Activated CD8-positive, alpha-beta T cell treated with anti-CD3 and anti-CD28 coated beads for 36 hours (primary cell): ENCODE measurements at places on chromosomes 6 and 20. TPM values are rescaled to one million over a fixed set of nuclear protein-coding genes. Genes with fewer than 3 reads are reported as not detected.
A peak's percentile ranks its signal among the peaks of the same experiment; 100 is the strongest.

DNA sequence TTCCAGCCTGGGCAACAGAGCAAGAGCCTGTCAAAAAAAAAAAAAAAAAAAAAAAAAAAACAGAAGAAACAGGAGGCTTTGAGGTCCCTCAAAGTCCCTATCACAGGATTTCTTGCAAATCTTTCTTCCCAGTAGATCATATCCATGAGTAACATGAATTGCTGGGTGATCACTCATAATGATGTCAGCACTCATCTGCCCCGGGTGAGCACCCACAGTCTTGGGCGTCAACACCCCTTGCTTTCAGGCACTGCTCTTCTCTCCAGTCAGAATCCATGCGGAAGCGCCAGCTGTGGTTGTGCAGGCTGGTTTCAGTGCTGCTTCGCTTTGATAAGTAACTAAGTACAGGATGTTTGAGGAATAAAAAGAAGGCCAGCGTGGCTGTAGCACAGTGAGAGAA, 40.2 kb upstream of the INSM1 start:
- DNase-seq: no peak

Gene ADGRF1
- total RNA-seq: not detected

- DNase-seq: no peak
Measured at GRCh38 chr6:159089443-159089842, 44.7 kb upstream of the TAGAP start.

DNA sequence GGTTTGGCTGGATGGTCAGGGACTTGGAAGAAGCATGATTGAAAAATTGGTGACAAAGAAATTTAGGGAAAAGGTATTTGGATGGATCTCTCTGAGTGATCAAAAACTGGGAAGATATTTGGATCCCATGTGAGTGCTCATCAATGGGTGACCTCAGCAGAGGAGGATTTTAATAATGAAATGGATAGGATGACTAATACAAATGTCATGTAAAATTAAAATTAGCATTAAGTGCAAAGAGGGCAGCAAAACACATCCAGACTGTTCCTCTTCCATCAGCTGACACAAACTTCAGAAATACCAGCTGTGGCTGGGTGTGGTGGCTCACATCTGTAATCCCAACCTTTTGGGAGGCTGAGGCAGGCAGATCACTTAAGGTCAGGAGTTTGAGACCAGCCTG, 151.7 kb downstream of the THBS2 start:
- DNase-seq: no peak

GRCh38 chr6:89792881-89793280, 26.7 kb downstream of the MDN1 start:
- peak; percentile 52 for DNase-seq

- DNase-seq: peak; percentile 81
Measured at GRCh38 chr6:116531675-116532570, 13.6 kb downstream of the TRAPPC3L start.

DNA sequence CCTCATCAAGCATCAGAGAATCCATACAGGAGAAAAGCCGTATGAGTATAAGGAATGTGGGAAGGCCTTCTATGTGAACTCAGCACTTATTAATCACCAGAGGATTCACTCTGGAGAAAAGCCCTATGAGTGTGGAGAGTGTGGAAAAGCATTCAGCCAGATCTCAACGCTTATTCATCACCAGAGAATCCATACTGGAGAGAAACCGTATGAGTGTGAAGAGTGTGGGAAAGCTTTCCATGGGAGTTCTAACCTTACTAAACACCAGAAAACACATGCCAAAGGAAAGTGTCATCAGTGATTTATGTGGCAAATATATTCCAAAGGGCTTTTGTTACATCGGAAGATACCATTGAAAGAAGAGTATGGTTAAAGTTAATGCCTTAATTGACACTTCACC, 25.4 kb downstream of the ZKSCAN8 start:
- DNase-seq: no peak

GRCh38 chr6:74731204-74731603, 474.6 kb downstream of the COL12A1 start:
- no peak for DNase-seq

DNA sequence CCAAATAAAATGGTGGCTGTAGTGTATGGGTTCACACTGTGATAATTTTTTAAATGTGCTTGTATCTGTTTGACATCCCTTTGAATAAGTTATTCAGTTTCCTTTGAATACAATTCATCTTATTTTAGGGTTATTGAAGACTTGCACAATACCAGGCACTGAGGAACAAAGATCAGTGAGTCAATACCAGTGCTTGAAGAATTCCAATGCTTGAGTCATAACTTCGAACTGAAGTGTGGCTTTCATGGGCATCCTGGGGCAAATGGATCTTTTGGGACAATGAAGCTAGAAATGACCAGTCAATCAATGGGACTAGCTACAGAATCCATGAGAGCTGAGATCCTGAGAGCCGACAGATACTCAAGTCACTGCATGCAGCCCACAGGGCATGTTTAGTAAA, 349.9 kb upstream of the FLRT3 start:
- DNase-seq: no peak

DNA sequence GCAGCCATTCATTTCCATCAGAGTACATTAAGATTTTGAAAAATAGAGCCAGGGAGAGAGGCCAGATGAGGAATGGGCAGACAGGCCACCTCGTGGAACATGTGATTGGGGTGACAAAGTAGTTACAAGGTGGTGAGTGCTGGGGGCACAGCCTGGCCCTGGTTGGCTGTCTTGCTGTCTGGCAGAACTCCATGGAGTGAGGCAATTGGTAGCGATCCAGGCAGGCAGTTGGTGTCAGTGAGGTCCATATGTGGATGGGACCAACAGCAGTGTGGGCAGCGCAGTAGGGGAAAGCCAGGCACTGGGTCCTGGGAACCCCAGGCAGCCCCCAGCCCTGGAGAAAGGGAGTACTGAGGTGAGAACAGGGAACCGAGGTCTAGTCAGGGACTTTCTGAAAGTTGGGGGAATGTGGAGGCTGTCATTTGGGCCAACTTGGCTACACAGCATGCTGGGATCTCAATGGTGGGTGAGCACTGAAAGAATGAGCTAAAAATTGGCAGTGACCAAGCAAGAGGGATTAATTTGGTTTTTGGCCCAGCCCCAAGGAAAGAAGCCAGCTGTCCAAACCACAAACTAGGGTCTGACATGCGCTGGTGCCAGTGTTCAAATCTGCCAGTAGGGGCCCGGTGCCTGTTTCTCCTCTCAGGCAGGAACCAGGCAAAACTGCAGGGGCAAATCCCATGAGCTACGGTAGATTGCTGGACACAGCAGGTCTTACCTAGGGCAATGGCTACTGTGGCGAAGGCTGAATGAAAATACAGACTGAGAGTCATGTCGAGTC, 61.4 kb upstream of the E2F3 start:
- DNase-seq: no peak

Gene PPP1R14C
- total RNA-seq: 0.86 TPM

GRCh38 chr6:166826264-166826663, 130.1 kb downstream of the RNASET2 start:
- DNase-seq: no peak

DNA sequence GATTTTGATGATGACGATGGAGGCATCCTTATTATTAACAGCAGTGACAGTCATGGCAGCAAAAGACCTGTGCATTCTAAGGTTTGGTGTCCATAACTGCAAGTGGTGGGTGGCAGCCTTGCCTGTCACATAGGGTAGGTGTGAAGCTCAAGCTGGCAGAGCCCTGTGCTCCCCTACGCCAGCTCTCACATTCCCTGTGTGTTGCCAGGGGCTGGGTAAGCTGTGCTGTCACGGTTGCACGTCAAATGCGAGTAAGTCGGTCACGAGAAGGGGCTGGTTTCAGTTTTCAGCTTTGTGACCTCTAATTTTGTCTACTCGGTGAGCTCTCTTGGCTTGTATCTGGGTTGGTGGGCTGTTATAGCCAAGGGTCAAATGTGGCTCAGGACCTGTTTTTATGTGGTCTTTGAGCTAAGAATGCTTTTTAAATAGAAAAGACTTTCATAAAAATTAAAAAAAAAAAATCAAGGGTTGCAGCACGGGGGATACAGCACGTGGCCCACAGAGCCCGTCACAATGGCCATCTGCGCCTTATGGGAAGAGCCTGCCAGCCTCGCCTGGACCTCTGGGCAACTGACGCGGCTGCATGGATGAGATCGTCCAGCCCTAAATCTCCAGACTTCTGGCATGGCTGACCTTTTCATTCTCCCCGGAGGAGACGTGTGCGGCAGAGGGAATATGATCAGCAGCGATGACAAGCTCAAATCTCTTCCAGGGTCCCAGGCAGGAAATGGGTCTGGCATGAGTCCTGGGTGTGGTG, 148.5 kb downstream of the PHACTR3 start:
- no peak for DNase-seq

Gene CNKSR3
- 0.45 TPM for total RNA-seq

GRCh38 chr6:158999154-158999665, 792 bp downstream of the RSPH3 start:
- DNase-seq: no peak

DNA sequence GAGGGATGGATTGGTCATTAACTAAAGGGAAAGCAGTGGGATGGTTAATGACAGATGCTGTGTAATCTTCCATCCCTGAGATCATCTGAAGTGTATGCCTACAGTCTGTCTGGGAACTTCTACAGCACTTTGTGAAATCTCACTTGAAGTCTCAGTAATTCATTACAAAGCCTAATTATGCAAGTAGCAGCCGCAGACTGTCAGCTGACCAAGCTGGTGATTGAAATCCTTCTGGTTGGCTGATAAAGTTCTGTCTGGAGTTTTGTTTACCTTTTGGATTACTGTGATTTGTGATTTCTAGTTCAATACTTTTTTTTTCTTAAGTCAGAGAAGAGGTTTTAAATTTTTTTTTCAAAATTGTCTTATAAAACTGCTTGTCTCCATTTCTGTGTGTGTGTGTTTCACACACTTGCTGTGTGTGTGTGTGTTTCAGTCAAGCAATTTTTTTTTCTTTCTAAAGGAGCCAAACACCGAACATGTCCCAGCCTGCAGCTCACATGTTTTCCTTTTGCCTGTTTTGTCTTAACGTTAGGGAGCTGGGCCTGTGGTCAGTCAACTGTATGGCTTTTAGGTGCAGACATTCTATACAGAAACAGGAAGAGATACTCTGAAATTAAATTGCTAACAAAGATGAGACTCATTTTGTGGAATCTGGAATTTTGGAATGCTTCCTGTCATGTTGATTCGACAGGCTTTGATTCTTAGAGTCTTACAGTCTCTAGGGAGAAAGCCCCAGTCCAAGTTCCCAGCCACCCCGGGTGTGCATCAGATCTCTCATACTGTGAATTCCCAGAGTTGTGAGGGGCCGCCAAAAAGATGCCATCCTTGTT, 28.5 kb upstream of the ADGRF4 start:
- no peak for DNase-seq

DNA sequence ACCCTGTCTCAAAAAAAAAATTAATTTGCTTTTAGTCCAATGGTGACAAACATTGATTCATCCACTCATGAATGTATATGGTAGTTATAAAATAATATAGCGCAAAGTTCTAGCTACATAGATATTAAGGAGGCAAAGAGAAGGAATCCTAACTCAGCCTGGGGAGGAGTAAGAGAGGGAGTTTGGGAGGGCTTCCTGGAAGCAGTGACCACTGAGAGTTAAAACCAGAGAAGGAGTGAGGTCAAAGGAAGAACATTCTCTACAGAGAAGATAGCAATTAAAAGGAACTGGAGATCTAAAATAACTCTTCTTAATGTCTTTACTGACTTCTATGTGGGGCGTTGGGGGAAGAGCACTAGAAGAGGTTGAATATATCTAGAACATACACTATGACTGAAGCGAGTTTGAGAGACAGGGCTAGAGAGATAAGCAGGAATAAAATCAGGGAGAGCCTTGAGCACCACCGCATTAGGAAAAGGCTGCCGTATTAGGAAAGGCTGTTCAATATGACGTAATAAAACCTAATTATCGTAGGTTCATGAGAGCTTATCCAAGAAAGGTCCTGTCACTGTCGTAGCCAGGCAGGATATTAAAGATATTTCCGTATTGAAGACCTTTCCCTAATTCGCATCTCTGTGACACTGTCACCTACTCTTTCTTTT, 81.8 kb upstream of the CNKSR3 start:
- no peak for DNase-seq

- DNase-seq: no peak
Measured at GRCh38 chr20:37455659-37456058, 65.4 kb upstream of the NNAT start.

Gene MACROD2
- total RNA-seq: not detected

Gene BAG2
- total RNA-seq: 8.4 TPM

DNA sequence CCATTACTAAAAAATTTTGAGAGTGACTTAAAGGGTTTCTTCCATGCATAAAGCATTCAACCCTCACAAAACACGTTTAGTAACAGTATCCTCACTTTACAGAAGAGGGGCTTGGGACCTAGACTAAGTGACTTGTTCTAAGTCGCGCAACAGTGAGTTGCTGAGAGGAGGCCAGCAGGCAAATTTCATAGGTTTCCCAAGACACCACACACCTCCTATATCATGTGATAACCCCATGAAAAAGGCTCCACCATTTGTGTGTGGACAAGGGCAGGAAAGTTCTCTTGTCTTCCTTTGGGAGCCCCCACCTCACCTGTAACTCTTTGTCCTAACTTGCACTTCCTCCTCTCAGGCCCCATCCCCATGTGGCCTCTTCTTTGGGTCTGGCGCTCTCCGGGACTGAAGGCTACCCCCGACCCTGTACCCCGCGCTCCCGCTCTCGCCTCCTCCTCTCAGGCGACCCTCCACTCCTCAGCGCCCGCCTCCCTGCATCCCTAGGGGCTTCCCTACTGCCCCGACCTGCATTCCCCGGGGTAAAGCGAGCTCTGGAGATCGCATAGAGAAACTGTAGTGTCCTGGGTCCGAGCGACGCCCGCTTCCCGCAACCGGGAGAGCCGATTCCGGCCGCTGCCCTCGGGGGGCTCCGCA, 392 bp downstream of the PSMB8 start:
- no peak for DNase-seq

Gene KHDC1L
- not detected for total RNA-seq

GRCh38 chr6:132261354-132261753, 139.9 kb downstream of the MOXD1 start:
- DNase-seq: no peak

- DNase-seq: no peak
Measured at GRCh38 chr6:157284738-157285421, 38.4 kb downstream of the TMEM242 start.

- DNase-seq: peak; percentile 40
Measured at GRCh38 chr6:36851149-36851614, 11.9 kb upstream of the CPNE5 start.

DNA sequence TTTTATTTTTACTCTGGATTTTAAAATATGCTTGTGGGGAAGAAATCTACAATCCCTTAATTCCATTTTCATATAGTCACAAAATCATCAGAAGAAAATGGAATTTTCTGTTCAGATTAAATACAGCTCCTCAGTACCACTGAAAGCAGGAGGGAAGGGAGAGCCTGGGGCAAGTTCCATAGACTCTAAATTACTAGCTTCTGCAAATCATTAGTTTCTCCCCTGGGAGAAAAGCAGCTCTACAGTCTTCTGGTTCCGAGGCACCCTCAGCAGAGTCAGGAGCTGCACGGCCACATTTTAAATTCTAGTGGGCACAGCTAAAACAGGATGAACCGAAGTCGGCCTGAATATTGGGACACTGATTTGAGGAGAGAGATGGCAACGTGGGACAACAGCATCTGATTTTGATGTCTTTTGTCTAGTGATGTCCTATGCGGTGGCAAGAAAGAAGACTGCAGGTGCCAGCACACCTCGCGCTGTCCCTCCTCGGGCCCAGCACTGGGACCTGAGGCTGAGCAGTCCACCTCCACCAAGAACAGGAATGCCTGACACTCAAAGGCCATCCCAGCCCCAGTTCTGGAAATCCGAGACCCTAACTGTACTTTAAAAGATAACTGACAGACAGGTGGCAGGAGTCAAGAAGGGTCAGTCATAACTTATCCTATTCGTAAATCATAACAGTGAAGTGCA, 90.7 kb downstream of the FOXC1 start:
- DNase-seq: no peak

Gene SLPI
- not detected for total RNA-seq

GRCh38 chr6:76381612-76382011, 309.1 kb upstream of the IMPG1 start:
- no peak for DNase-seq
